Stimulated activated naive CD8-positive, alpha-beta T cell treated with anti-CD3 and anti-CD28 coated beads, Interleukin-15, amount 100 ng/mL, for 72 hours (primary cell): ENCODE measurements at places on chromosomes 1 and 21.

DNA sequence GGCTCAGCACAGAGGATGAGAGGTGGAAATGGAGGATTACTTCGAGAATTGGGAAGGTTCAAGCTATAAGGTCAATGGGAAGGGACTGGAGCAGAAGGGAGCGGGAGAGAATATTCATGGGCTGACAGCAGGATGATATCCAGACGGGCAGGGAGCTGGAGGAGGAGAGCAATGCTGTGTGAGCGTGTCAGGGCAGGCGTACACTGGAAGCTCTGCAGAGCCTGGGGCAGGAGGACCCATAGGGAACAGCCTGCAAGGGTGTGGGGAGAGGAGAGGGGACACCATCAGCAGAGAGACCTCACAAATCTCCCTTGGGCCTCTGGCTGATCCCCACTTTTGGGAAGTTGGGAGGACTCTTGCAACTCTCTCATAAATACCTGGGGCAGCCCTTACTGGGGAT lies 13.7 kb downstream of the CSF1 start:
- no peak for DNase-seq

GRCh38 chr1:21000245-21000594 lies 176.5 kb downstream of the EIF4G3 start:
- no peak for DNase-seq

DNA sequence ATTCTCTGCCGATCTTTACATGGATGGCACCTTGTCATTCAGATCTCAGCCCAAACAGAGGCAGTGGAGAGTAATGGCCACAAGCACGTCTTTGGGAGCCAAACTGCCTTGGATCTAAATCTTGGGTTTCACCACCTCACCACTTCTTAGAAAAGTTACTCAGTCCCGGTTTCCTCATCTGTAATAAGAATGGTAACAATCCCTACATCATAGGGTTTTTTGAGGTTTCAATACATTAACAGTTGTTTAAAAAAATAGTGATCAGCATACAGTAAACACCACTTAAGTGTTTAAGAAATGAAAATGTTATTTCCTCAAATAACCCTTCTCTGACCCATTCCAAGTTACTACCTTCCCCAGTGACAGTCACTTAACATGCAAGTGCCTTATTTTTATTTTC lies 38.5 kb upstream of the KCNA3 start:
- no peak for DNase-seq

DNA sequence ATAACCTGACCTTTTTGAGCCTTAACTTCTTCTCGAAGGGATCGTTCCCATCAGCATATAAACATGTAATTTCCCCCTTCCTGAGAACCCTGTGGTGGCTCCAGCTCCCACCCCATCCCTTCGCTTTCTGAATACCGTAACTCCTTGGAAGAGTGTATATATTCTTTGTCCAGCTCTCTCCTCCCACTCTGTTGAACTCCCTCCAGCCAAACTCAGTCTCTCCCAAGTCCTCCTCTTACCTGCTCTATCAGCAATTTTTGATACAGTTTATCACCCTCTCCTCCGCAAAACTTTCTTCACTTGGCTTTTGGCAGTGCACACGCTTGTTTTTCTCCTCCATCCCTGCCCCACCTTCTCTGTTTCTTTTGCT lies 109.9 kb upstream of the SLC25A33 start:
- no peak for DNase-seq

- no peak for DNase-seq
Observed at GRCh38 chr1:1858382-1859086, 32.4 kb downstream of the GNB1 start.

DNA sequence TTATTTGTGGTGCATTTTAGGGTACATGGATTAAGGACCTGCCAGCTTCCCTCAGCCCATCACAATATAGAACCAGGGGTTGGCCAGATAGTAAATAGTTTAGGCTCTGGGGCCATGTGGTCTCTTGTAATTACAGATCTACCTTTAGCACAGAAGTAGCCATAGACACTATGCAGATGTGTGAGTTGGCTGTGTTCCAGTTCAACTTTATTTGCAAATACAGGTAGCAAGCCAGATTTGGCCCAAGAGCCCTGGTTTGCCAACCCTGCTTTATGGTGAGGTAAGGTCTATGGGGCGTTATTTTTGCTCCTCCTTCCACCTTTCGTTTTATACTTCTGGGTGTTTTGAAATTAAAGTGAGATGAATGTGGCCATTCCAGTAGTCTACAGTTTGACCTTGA lies 48.7 kb downstream of the MRPS6 start:
- no peak for DNase-seq

- no peak for DNase-seq
Observed at GRCh38 chr1:175725684-175726083, 17.7 kb downstream of the TNR start.

GRCh38 chr1:77275194-77275593 lies 6.6 kb upstream of the AK5 start:
- no peak for DNase-seq

DNA sequence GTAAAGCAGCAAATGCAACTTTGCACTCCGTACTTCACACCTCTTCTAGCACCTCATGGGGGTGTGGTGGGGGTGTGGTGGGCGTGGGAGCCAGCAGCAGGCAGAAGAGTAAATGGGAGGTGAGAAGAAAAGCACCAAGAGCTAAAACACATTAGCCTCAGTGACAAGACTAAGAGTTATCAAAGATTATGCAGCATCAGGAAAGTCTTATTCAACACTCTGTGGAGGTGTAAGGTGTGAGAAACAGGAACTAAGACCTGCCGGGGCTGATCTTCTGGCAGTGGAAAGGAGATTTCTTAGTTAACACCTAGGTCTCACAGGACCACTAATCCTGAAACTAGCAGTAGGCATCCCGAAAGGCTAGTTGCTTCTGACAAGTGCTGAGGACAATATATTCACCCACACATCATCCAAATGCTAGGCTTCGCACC lies 9.9 kb downstream of the TGFBR3 start:
- DNase-seq: peak; percentile 54

DNA sequence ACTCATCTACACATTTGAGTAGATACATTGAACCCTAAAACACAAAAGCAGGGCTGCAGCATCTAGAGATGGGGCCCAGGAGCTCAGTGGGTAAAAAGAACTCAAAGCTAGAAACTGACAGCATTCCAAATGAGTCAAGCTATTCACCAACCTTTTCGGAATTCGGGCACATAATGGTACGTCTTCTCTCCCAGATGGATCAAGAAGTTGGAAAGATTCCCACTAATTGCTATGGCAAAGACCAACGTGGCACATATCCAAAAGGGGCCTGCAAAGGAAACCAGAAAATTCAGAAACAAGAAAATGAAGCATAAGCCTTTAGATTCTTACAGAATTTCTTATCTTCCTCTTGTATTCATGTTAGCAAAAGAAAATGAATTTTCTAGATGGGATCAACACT lies 18.4 kb downstream of the YIPF1 start:
- DNase-seq: no peak

DNA sequence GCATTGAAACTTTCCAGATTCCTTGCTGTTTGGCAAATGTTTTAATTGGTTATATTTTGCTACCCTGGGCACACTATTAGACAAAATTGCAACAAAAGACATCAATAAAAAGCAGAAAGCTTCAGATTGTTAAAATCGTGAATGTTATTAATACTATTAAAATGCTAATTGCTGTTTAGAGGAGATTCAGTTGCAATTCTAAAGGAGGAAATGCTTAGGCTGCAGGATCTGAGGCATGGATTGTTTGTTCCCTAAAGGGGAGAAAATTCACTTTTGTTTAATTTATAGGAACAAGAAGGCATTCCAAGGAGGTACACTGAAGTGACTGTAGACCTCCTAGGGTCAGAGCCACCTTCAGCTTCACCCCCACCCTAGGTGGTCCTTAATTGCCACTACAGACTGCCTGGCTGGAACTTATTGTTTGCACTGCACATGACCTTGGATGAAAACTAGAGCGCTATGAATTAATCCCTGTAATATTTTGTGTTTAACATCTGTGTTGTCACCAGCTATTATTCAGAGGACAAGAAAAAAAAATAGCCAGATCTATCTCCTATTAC lies 1266.9 kb upstream of the ADGRL2 start:
- DNase-seq: no peak

- DNase-seq: no peak
Observed at GRCh38 chr1:158362941-158363340, 9.2 kb downstream of the CD1E start.

DNA sequence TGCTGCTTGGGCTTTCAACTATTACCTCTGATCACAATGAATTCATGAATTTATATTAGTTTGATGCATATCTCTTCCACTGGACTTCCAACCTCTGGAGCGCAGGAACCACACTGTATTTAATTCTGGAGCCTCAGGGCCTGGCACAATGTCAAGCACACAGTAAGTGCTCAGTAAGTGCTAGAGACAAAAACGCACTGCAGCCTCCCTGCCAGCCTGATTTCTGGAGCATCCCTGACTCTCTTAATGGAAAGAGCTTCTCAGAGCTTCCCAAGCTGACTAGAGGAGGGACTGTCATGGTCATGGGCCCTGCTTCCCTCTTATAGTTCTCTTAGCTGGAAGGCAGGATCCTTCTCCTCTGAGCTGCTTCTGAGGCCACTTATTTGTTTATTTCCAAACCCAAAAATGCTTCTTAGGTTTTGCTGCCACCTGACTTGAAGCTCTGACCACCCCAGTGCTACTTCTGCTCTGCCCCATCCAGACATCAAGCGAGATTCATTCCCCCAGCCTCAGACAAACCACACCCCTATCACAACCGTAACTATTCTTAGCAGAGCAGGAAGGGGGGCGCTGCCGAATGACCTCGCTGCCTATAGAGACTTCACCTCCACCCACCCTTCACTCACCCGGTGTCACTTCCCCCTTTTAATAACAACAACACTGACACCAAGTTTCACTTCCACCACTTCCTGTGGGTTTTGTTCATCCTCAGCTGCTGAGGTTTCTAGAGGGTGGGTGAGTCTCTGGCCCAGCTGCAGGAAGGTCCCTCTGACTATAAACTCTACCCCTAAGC lies 33.6 kb downstream of the NUAK2 start:
- peak; percentile 85 for DNase-seq

GRCh38 chr1:153698020-153698922 lies 19.8 kb downstream of the NPR1 start:
- no peak for DNase-seq

DNA sequence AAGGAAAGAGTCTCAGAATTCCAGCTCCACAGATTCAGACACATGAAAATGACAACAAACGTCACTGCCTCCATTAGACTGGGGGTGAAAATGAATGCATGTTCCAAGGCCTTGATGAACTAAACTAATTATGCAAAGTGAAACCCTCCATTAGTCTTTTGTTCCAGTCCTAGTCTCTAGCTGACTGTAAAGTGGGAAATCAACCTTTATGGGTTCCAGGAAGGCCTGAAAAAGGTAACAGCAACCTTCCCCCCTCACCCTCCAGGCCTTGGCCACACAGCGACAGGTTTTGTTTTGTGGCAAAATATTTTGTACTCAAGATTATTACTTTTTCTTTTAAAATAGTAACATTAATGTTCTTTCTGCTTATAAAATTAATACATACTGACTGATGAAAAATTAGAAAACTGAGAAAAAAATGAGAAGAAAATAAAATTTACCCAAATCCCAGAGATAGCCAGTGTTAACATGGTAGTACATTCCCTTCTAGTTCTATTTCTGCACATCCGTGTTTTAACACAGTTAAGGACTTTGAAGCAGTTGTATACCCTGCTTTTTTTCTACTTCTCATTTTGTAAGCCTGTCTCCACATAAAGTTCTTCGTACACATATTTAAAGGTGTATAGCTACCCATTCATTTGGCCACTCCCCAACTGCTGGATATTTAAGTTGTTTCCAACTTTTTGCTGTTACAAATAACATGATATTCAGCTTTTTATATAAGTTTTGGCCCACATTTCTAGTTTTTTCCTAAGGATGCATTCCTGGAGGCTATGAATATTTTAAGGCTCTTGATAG lies 60.9 kb downstream of the CD2 start:
- DNase-seq: peak; percentile 41

DNA sequence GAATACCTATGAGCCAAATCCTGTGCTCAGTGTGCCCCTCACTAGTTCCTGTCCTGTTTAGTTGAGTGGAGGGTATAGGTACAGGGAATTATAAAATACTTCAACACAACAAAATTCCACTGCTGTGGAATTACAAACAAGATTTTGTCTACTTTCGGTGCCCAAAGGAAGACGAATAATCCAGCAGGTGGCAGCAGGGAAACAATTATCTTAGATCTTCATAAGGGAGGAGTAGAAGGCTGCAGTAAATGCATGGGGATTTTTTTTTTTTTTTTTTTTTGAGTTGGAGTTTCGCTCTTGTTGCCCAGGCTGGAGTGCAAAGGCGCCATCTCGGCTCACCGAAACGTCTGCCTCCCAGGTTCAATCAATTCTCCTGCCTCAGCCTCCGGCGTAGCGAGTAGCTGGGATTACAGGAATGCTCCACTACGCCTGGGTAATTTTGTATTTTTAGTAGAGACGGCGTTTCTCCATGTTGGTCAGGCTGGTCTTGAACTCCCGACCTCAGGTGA lies 2.0 kb upstream of the PIP5K1A start:
- peak; percentile 56 for DNase-seq

- DNase-seq: no peak
Observed at GRCh38 chr1:223755992-223756775, 43.8 kb downstream of the CAPN2 start.

DNA sequence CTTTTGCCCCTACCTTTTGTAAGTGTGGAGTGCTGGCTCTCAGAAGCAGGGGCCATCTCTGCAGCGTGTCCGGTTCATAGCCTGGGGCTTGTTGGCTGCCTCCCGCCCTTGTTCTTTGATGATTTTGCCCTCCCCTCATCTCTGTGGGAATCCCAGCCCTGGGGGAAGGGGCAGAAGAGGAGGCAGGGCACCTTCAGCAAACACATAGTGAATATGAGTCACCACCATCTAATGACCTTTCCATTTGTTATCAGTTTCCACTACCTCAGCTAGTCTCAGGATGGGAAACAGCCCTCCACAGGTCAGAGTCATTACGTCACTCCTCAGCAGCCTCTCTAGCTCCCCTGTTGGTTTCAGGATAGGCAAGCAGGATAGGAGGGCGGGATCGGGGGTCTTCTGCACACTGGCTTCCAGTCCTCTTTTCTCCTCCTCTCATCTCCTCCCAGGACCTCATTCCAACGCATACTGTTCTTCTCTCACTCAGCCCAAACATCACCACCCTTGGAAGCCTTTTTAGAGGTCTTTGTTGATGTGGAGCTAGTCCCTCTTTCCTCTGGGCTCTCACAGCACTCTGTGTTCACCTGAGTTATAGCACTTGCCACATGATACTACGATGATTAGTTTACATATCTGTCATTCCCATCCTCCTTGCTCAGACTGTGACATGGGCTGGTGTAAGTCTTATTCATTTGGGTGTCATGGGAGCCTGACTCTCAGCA lies 15.8 kb downstream of the GADD45A start:
- peak; percentile 45 for DNase-seq
